CD4-positive, alpha-beta T cell treated with Interleukin-6 for 4 hours (primary cell): ENCODE measurements at places on chromosomes 4 and X.

- DNase-seq = no peak
These were observed 114.1 kb upstream of the KLHL4 start for GRCh38 chrX:87403551-87403950.

GRCh38 chrX:150157291-150157690, 205.8 kb upstream of the MAMLD1 start:
- no peak for DNase-seq

- no peak for DNase-seq
These were observed 10.2 kb downstream of the TEX13A start for GRCh38 chrX:105210258-105210657.

GRCh38 chr4:24471486-24472160, 112.7 kb downstream of the DHX15 start:
- peak; percentile 8 for DNase-seq

DNA sequence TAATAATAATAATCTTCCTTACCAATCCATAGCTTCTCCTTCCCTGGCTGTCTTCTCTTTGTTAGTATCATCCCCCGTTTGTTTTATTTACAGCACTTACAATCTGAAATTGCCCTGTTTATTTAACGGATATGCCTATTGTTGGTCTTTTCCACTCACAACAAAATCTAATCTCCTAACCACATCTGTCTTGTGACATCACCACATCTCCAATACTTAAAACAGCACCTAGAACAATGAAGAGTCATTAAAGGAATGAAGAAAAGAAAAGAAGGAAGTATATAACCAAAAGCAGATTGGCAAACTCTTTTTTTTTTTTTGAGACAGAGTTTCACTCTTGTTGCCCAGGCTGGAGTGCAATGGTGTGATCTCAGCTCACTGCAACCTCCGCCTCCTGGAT, 38.7 kb upstream of the JADE1 start:
- DNase-seq = no peak

DNA sequence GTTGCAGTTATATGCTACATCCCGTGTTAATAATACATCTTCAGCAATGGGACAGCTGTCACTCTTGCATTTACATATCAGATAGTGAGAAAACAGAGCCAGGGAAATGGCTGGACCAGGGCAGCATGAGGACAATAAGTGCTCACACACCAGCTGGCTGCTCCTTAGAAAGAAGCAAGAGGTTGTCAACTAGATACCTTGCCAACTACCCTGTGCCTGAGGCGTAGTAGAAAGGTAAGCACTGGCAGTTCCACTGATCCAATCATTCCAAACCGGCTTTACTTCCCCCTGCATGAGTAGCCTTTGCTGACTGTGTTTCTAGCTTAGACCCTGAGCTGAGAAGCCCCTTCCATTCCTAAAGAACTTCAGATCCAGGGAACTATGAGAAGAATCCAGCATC, 52.2 kb upstream of the FGF13 start:
- no peak for DNase-seq

- no peak for DNase-seq
These were observed 499 bp upstream of the NFXL1 start for GRCh38 chr4:47914926-47915237.

DNA sequence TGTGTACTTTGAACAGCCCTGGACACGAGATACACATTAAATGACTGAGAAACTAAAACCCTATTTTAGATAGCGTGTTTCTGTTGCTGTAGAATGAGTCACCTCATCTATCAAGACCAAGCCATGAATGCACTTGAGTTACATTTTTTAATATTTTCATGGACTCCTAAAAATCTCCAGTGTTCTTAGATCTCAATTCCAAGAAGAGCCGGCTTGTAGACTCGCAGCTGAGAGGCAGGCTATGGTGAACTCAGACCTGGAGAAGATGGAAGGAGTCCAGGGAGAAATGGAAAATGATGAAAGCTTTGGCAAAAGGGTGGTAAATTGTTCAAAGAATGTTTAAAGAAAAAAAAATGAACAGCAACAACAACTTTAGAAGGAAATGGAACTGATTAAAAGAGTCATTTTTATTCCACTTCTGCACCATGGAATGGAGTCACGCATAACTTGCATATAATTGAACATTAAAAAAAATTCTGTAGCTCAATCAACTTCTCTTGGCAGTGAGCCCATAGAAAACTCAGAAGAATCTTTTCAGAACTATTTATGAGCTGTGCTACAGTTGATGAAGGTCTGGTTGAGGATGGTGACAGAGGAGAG, 129.8 kb downstream of the MXRA5 start:
- no peak for DNase-seq

DNA sequence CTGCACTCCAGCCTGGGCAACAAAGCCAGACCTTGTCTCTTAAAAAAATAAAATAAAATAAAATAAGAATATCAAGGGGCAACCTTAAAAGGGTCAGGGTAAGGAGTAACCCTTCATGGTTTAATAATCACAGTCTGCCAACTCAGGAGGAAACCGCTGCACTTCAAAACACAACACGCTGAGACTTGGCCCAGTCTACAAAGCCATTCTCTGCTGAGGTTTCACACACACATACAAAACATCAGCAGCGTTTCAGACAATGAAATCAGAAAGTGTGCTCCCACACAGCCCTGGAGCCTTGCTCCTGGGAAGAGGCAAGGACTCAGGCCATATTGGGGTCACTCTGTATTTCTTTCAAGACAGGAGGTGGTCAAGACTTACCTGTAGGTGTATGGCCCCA, 18.3 kb downstream of the SCARB2 start:
- DNase-seq = no peak

- DNase-seq = no peak
These were observed 180.7 kb downstream of the ADGRL3 start for GRCh38 chr4:61380865-61381264.

GRCh38 chrX:25601323-25601722, 536.8 kb upstream of the MAGEB18 start:
- no peak for DNase-seq

- DNase-seq = no peak
These were observed 30.0 kb upstream of the TADA2B start for GRCh38 chr4:7013175-7013574.

- no peak for DNase-seq
These were observed 2.3 kb downstream of the FHDC1 start for GRCh38 chr4:152938237-152938947.

DNA sequence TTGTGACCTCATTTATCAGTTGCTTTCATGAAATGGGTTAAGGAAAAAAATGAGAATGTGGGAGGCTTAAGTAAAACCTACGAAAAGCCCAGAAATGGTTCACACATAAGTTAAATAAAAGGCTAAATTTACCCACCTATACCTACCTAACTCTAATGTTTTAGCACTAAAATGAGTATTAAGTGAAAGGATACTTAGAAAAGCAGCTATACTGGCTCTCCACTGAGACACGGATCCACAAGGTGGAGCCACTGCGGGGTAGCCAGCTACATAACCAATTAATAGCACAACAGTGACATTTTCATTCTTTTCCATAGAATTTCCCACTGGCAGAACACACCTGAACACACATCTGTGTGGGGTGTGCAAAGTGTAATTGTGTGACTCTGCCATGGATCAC, 101.9 kb downstream of the MAML3 start:
- DNase-seq = peak; percentile 68

GRCh38 chrX:129653971-129654651, 645 bp downstream of the APLN start:
- DNase-seq = peak; percentile 35

DNA sequence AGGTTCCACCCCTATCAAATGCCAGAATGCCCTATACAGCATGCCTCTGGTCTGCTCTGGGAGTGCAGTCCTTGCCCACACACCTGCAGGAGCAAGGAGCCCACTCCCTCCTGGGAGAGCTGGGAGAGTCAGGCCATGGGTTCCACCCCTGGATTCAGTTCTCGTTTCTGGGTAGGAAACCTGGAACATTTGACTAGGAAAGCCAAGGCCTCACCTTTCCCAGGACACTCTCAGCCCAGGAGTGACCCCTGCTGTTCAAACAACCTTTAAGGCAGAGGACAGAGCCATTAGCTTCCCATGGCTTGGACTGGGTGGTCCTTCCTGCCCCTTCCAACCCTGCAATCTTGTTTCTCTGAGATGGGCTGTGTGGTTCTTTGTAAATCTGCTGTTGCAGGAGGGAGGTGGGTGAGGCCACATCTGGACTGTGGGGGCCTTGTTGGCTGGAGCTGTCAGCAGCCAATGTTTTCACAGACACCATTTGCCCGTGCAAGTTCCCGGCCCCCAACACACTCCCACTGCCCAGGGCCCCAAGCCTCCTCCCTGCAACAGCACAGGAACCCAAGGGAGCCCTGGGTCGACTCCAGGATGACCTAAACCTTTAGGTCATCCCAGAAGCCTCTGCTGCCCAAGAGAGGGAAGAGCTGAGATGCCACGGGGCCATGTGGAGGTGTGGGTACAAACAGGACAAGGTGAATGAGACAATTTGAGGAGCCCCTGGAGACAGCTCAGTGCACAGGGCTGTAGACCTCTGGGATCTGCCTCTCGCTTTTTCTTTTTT, 104.4 kb downstream of the PJA1 start:
- no peak for DNase-seq

- no peak for DNase-seq
These were observed 243.4 kb upstream of the GK2 start for GRCh38 chr4:79651456-79651855.

DNA sequence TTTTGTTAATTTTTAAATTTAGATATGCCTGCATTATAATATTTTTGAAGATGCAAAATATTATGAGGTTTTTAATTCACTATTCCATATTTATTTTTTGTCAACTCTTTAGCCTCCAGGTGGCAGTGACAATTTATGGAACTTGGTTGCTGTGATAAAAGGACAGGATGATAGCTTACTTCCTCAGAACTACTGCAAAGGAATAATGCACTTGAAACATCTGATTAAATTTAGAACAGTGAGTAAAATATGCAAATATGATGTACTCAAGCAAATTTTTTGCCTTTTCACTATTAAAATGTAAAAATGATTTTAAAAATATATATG, 45.1 kb downstream of the SPATA4 start:
- DNase-seq = no peak

GRCh38 chr4:87523307-87523706, 5.9 kb downstream of the SPARCL1 start:
- no peak for DNase-seq
